ENCODE measurements at places on chromosomes 5 and 9.

GRCh38 chr5:168186289-168187074 is 105.0 kb upstream of the WWC1 start:
- DNase-seq = no peak

DNA sequence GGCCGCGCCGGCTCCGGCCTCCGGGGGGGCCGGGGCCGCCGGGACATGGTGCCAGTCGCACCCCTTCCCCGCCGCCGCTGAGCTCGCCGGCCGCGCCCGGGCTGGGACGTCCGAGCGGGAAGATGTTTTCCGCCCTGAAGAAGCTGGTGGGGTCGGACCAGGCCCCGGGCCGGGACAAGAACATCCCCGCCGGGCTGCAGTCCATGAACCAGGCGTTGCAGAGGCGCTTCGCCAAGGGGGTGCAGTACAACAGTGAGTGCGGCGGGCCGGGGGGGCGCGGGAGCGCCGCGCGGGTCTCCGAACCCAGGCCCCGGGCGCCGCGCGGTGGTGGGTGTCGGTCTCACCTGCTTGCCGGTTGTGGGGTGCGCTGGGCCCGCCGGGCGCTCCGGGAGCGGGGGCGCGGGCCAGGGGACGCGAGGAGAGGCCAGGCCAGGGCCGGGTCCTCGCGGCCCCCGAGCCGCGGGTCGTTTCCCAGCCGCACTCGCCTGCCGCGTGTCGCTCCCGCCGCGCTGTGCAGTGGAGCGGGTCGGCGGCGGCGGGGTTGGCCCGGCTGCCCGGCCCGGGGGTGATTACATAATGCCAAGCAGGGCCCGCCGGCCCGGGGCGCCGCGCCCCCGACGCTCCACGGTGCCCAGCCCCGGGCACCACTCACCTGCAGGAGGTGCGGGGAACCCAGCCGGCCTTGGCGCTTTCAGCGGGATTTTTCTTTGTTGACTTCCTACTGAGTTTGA is 492 bp downstream of the RABL6 start:
- DNase-seq = peak; percentile 46

DNA sequence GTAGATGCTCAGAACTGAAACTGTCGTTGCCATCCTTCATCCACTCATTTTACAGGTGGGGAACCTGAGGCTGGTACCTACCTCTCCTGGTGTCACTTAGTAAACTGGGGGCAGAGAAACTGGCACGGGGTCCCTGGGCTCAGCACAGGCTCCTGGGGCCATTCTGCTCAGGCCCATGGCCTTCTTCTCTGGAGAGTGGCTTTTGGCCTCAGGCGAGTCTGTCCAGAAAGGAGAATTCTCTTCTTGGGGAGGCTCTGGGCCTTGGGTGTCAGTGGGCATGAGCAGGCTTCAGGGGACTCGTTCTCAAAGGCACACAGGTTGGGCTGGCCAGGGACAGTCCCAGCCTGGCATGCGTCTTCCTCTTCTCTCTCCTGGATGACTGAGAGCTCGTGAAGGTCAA is 24.6 kb downstream of the COL5A1 start:
- no peak for DNase-seq

DNA sequence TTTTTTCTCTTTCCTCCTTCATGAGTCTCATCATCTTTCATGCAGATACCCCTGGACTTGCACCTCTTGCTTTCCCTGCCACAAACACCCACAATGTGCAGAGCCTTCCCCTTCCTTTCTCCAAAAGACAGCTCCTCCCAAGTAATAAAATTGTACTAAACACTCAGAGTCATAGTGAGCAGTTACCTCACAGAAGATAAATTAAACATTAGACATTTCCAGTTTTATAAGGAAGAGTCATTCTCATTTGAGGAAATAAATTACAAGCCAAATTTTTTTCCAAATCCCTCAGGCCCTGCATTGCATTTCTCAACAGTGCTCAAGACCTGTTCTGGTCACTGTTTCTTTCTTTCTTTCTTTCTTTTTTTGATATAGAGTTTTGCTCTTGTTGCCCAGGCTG is 131.5 kb downstream of the ATPSCKMT start:
- no peak for DNase-seq

DNA sequence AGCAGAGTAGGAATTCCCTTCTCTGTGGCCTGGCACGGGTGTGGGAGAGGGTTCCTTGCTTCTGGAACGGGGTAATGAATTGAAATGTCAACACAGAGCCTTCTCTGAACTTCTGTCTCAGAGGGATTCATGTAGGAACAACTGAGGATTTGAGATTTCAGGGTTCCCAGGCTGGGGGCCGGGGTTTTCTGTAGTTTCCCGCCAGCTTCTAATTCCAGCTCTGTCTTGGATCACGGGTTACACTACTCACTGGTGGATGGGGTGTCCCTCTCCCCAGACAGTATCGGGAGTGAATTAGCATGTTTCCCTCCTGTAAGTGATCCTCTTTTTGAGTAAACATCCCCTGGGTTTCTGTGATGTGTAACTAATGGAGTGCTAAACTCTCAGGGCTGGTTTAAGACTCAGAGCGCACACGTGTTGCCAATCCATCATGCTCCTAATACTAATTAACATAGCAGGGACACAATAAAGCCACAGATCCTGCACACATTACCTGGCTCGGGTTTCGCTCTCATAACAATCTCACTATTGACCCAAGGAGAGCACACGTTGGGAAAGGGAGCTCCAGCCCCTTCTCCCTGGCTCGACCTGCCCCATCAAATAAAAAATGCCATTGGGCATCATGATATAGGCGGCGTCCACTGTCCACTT is 18.1 kb upstream of the DMRT2 start:
- DNase-seq = no peak

DNA sequence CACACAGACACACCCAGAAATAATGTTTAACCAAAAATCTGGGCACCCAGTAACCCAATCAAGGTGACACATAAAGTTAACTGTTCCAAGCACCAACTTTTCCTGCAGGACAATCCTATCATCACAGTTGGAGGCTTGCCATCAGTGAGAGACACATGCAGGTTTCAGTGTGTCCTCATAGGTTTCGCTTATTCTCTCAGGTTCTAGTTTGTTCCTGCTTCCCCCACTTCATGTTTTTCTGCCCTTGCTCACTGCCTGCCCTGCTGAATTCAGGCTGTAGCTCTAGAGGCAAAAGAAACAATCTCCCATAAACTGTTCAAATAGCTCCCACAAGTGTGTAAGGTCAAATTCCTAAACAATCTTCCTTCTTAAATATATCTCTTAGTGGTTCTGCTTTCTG is 20.0 kb upstream of the SHISAL2B start:
- no peak for DNase-seq

DNA sequence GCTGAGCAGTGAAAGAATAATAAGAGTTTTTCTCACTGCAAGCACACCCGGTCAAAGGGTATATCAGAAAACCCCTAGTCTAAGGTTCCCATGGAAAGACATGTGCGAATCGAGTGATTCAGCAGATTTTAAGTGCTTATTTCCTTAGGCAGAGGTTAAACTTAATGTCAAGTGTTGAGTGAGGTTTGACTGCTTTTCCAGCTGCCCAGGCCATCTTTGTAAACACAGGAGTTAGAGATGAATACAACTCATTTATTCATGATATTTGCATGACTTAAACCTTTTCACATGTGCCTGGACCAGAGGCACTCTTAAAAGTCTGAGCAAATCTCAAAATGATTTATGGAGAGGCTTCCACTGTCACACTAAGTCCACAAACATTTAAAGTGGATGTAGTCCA is 137.8 kb upstream of the RGMB start:
- DNase-seq = no peak

GRCh38 chr9:109579191-109579948 is 81.3 kb upstream of the PTPN3 start:
- DNase-seq = no peak

- DNase-seq = no peak
Observed at GRCh38 chr9:107557236-107557990, 67.8 kb upstream of the KLF4 start.

DNA sequence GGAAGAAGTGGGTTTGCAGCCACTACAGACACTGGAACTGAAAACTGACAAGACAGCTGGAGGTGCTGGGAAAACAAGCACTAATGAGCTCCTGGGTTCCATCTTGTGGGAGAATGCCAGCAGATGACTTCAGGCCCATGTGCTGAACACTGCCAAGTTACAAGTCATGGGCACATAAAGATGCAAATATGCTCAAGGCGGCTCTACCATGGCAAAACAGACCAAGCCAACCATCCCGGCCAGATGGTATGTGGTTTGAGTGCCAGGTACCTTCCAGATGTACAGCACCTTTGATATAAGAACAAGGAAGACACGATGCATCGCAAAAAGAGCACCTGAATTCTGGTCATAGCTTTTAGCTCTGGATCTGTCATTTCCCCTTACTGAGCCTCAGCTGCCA is 19.9 kb downstream of the TNFSF8 start:
- DNase-seq = no peak

GRCh38 chr9:6562201-6562600 is 83.3 kb downstream of the GLDC start:
- no peak for DNase-seq

DNA sequence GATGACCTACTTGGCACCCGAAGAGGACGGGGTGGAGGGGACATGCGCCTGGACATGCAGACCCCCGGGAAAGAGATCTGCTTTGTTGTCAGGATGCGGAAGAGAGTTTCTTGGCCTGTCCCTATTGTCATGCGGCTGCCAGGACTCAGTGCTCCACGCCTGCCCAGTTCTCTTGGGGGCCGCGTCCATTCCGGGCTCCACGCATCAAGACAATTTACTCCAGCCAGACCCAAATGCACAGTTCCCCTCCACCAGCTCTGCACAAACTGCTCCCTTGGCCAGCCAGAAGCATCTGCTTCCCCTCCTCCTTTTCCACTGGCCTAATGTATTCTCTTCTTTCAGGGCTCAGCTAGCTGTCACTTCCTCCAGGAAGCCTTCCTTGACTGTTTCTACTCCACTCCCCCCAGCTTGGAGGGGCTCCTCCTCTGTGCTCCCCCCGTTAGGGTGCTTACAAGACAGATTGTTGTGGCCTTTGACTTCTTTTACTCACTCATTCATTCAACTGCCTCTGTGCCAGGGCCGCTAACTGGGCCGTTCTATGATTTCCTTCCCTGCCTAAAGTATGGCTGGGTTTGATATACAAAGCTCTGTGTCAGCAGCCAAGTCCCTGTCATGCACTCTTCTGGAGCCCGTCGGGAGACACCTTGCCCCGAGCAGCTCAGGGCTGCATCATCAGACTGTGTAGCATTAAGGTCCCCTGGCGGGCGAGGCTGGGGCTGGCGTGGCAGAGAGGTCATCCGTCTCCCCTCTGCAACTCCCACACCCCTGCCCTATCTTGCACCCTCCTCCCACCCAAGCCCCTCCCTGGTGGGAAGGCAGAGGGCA is 6.6 kb downstream of the FIBCD1 start:
- DNase-seq = no peak

- DNase-seq = no peak
Observed at GRCh38 chr9:80074439-80074838, 502.7 kb downstream of the TLE4 start.

DNA sequence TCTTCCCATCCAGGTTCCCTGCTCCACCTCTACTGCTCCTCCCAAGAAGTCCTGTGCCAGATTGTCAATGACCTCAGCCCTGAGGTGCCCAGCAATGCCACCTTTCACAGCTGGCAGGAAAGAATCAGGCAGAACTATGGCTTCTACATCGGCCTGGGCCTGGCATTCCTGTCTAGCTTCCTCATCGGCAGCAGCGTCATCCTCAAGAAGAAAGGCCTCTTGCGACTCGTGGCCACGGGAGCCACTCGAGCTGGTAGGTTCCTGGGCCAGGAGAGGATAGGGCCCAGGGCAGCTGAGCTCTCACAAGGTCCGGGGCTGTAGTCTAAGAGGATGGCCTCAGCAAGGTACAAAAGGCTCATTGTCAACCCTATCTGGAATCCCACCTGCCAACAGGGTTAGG is 3.1 kb downstream of the NIPAL4 start:
- no peak for DNase-seq

GRCh38 chr5:8013948-8014710 is 145.2 kb downstream of the MTRR start:
- DNase-seq = no peak

- no peak for DNase-seq
Observed at GRCh38 chr9:133747309-133747708, 9.2 kb upstream of the SARDH start.

DNA sequence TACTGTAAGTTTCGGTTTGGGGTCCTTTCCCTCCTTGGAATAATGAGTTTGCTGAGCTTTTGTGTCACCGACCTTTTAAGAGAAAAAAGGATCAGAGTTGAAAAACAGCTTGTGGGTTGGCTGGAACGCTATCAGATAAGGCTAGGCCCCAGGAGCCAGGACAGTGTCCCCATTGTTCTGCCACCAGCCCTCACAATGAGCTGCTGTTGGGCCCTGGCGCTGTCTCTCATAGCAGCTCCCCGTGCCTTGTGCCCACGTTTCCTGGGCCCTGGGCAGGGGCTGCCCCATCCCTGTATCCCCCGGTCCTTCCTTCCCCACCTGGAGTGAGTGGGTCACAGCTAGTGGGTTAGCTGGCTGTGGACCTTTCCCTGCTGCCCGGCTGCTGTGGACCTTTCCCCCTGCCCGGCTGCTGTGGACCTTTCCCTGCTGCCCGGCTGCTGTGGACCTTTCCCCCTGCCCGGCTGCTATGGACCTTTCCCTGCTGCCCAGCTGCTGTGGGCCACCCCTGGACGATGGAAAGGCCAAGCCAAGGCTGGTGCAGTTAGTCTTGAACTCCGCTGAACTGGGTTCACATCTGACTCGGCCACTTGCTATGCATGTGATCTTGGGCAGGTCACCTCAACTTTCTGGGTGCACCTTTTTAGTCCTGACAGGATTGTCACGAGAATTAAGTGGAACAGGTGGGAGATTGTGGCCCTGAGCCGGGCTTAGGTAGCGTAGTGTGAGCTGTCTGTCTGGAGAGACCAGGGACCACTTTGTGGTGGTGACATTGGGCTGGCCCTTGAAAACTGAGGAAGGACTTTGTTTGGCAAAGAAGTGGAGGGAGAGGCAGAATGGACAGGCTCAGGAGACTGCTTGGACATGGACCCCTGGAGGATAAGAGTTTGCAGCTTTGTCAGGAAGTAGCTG is 99.5 kb downstream of the DAB2IP start:
- no peak for DNase-seq

GRCh38 chr5:4196744-4197143 is 601.1 kb downstream of the IRX1 start:
- no peak for DNase-seq

DNA sequence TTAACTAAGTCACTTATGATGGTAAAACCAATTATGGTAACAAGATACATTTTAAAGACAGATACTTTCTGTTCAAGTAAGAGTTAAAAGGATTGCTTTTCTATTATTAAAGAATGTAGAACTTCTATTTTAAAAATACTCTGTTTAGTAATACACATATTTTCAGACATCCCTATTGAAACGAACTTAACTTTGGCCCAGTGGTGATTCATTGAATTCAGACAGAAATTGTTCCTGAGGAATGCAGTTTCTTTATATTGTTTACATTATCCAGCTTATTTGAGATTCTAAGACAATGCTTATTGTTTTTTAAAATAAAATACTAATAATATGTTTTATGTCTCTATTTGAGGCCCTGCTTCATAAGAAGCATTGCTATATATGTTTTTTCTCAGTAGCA is 816.4 kb downstream of the SEMA5A start:
- no peak for DNase-seq

DNA sequence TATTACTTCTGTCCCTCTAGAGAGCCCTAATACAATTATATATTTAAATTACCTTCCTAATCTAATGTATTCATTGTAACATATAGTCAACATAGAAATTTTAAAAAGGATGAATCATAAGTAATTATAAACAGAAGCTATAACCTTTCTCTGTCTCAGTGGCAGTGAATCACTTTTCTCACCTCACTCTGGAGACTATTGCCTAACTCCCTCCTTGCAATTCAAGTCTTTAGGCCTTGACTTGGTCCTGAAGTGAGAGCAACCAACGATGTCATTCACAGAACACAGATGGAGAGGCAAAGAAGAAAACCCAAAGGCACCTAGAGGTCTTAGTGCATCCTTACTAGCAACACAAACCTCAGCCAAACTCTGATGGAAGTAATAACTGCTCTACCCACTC is 133.3 kb upstream of the DPYSL3 start:
- no peak for DNase-seq
